Uterus (tissue), 4 donors: ENCODE measurements at places on chromosomes 12 and 14. TPM values are rescaled to one million over a fixed set of nuclear protein-coding genes. Genes with fewer than 3 reads are reported as not detected.

Gene KRT7
- total RNA-seq: 2.1 TPM

Gene MYRFL
- not detected for total RNA-seq

Gene SYT10
- total RNA-seq: not detected

GRCh38 chr12:62328296-62328921 is 68.2 kb downstream of the USP15 start:
- DNase-seq: no peak
- no peak overlapping the region for H3K27ac ChIP-seq
- H3K27me3 ChIP-seq: no peaks in the 10 kb centered on the region
- no peaks in the 10 kb centered on the region for H3K36me3 ChIP-seq
- no peaks in the 10 kb centered on the region for H3K4me1 ChIP-seq
- no peak overlapping the region for H3K4me3 ChIP-seq

- H3K27me3 ChIP-seq: no peaks in the 10 kb centered on the region
- H3K27ac ChIP-seq: no peak overlapping the region
- no peak overlapping the region for H3K4me3 ChIP-seq
- no peak for DNase-seq
- H3K4me1 ChIP-seq: no peaks in the 10 kb centered on the region
Measured at GRCh38 chr12:113724794-113725556, 241.2 kb downstream of the RBM19 start.

GRCh38 chr14:64115401-64115800 is 178.8 kb downstream of the ESR2 start:
- DNase-seq: no peak
- H3K36me3 ChIP-seq: no peaks in the 10 kb centered on the region
- H3K4me1 ChIP-seq: no peaks in the 10 kb centered on the region
- H3K4me3 ChIP-seq: no peak overlapping the region
- H3K27me3 ChIP-seq: no peaks in the 10 kb centered on the region

- H3K4me1 ChIP-seq: no peaks in the 10 kb centered on the region
- no peak overlapping the region for H3K4me3 ChIP-seq
- DNase-seq: no peak
- no peaks in the 10 kb centered on the region for H3K27me3 ChIP-seq
- H3K27ac ChIP-seq: no peak overlapping the region
- H3K36me3 ChIP-seq: no peaks in the 10 kb centered on the region
Measured at GRCh38 chr12:121181181-121181580, 28.7 kb upstream of the P2RX4 start.

- H3K27ac ChIP-seq: no peak overlapping the region
- H3K4me1 ChIP-seq: no peaks in the 10 kb centered on the region
- DNase-seq: no peak
- H3K4me3 ChIP-seq: no peak overlapping the region
Measured at GRCh38 chr12:66269757-66270383, 32.4 kb upstream of the HELB start.

DNA sequence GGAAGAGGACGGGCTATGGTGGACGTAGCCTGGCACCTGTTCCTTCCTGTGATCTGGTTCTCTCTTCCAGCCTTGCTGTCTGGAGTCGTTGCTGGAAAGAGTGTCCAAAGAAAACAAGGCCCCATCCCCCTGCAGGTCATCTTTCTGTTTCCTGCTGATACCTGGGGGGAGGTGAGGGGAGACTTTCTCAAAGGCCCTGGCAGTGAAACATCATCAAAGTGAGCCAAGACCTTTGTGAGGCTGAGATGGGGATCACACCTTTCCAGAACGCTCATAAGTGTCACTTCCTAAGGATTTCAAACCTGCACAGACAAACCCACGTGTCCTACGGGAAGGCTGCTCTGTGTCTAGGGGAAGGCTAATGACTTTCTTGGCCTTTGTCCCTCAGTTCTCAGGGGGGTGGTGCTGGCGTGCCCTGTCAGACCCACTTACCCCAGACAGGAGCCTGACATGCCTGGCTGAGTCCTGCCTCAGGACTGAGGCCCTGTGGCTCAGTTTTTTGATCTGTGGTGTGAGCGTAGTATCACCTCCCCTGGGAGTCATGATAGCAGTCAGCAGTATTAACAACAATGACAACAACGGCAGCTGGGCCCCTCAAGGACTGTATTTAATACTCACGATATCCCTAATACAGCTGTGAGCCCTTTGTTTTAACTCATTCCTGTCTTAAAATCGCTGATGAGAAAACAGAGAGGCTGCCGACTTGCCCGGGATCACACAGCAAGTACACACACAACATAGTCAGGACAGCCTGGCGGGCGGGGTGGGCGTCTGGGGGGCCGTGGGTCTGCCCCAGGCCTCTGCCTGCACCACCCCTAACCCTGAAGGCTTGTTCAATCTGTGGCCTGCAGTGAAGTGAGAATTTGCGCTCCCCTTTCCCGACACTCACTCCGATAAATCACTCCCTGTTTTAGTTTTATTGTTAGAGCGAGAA is 235.2 kb downstream of the SLC41A2 start:
- no peaks in the 10 kb centered on the region for H3K27me3 ChIP-seq
- H3K4me3 ChIP-seq: no peak overlapping the region

DNA sequence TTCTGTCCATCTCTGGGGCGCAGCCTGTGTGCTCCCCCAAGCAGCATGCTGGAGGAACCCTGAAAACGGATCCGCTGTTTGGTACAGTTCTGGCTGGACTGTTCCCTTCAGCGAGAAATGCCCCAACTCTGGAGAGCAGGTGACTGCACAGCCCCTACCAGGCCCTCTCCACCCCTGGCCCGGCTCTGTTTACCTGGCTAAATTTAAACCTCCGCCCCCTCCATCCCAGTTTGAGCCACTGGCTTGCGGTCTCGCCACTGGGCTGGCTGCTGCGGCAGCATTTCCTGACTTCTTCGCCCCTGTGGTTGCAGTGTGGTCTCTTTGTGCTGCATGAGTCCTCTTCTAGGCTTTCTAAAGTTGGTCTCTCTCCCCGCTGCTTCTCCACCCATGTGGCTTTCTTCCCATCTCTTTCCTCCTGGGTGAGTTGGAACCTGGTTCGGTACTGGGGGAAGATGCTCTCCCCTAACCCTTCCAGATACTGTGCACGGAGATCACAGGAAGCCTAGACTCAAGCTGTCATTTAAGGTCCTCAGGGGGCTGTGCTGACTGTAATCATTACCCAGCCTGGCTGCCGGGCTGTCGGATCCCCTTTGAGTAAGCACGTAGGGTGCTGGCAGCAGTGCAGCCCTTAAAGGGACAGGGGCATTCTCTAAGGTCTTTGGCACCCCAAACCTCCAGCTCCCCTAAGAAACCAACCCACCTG is 60.6 kb downstream of the FBXL14 start:
- H3K4me3 ChIP-seq: no peak overlapping the region
- H3K27ac ChIP-seq: no peak overlapping the region
- DNase-seq: no peak
- H3K27me3 ChIP-seq: peaks cover 4% of the 10 kb centered on the region
- H3K36me3 ChIP-seq: no peaks in the 10 kb centered on the region

GRCh38 chr12:15701206-15701605 is 88.0 kb downstream of the EPS8 start:
- H3K27ac ChIP-seq: peak overlapping the region; percentile 95
- H3K4me3 ChIP-seq: no peak overlapping the region
- no peaks in the 10 kb centered on the region for H3K27me3 ChIP-seq
- no peaks in the 10 kb centered on the region for H3K36me3 ChIP-seq
- DNase-seq: no peak

- peak; percentile 18 for DNase-seq
- H3K4me1 ChIP-seq: no peaks in the 10 kb centered on the region
Measured at GRCh38 chr12:114319422-114319821, 86.5 kb downstream of the TBX5 start.

DNA sequence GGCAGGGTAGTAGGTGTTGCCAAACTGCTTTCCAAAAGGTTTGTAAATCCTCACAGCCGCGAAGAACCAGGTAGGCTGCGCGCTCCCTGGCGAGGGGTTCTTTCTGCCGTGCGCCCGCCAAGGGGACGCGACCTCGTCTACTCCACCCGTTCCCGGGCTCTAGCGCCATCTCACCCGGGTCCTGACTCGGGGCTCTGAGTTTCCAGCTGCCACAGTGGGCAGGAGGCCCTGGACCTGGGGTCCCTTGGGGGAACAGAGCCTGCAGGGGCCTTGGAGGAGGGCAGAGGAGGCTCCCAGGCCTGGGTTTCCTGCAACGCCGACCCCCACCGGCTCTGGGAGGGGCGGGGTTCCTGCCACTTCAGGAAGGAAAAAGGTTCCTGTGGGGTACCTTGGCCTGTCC is 706 bp downstream of the ANHX start:
- H3K4me3 ChIP-seq: no peak overlapping the region
- H3K27ac ChIP-seq: no peak overlapping the region
- no peaks in the 10 kb centered on the region for H3K27me3 ChIP-seq
- H3K36me3 ChIP-seq: no peaks in the 10 kb centered on the region
- DNase-seq: no peak

GRCh38 chr14:35822501-35822900 is 3.6 kb upstream of the BRMS1L start:
- no peak for DNase-seq
- H3K4me1 ChIP-seq: no peaks in the 10 kb centered on the region
- H3K4me3 ChIP-seq: no peak overlapping the region
- no peaks in the 10 kb centered on the region for H3K27me3 ChIP-seq

GRCh38 chr12:6257007-6257406 is 53.5 kb upstream of the PLEKHG6 start:
- no peak overlapping the region for H3K27ac ChIP-seq
- H3K4me3 ChIP-seq: no peak overlapping the region
- no peaks in the 10 kb centered on the region for H3K27me3 ChIP-seq
- no peak for DNase-seq
- H3K36me3 ChIP-seq: no peaks in the 10 kb centered on the region

DNA sequence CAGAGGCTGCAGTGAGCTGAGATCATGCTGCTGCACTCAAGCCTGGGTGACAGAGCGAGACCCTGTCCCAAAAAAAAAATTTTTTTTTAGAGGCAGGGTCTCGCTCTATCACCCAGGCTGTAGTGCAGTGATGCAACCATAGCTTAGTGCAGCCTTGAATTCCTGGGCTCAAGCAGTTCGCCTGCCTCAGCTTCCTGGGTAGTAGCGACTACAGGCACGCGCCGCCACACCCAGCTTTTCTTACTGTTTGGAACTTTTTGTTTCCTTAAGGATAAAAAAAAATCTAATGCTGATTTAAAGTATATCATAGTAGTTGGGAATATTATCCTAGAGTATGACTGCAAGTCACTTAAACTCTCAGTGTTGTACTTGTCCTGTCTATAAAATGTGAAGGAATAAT is 7.2 kb downstream of the TMEM19 start:
- no peak overlapping the region for H3K27ac ChIP-seq
- H3K4me3 ChIP-seq: no peak overlapping the region
- no peaks in the 10 kb centered on the region for H3K4me1 ChIP-seq
- no peaks in the 10 kb centered on the region for H3K27me3 ChIP-seq
- DNase-seq: no peak

DNA sequence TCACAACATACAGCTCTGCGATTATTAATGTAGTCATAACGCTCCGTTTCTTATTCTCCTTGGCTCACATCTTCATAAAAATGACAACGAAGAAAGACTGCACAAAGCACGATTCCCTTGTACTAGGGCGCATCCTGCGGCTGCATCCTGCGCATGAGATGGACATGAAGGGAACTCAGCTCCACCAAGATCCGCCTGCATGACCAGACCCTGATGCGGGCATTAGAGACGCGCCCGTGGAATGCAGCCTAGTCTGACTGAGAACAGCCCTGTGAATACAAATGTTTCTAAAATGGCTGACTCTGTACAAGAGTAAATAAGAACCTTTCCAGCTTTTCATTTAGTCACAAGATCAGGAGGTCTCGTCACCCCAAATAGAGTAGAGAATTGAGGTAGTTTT is 422.2 kb downstream of the NOVA1 start:
- no peak overlapping the region for H3K4me3 ChIP-seq
- H3K4me1 ChIP-seq: no peaks in the 10 kb centered on the region
- no peak for DNase-seq
- no peaks in the 10 kb centered on the region for H3K27me3 ChIP-seq

DNA sequence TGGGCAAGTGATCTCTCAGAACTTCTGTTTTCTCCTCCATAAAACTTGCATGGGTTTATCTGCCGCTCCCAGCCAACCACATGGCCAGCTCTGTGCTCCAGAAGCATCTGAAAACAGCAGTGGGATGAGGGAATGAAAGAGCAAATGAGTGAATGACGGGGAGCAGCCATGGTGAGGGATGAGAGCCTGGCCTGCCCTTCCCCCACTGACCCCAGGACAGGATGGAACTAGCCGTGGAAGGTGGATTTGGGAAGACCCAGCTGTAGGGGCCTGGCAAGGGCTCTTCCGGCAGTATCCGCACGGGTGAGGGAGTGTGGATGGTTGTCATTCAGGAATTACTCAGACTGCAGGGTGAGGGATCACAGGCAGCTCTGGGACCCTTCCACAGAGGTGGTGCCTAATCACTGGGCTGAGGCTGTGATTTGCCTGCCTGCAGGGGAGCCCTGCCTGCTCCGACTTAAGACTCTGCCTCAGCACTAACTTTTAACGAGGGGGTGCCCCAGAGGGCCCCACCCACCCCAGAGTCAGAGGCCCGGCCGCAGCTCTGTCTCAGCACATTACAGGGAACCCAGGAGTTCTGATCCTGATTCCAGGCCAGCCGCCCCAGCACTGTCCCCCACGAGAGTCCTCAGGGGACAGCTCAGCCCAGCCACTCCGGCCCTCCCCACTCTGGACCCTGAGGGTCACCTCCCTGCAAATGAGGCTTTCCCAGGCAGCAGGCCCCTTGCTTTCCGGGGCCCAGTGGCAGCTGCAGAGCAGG is 136.8 kb upstream of the C14orf180 start:
- H3K27me3 ChIP-seq: no peaks in the 10 kb centered on the region
- no peak overlapping the region for H3K27ac ChIP-seq
- H3K36me3 ChIP-seq: no peaks in the 10 kb centered on the region
- DNase-seq: no peak

- H3K36me3 ChIP-seq: no peaks in the 10 kb centered on the region
- H3K27me3 ChIP-seq: no peaks in the 10 kb centered on the region
- no peaks in the 10 kb centered on the region for H3K4me1 ChIP-seq
- H3K4me3 ChIP-seq: no peak overlapping the region
Measured at GRCh38 chr12:50913224-50913623, 39.1 kb upstream of the HIGD1C start.

DNA sequence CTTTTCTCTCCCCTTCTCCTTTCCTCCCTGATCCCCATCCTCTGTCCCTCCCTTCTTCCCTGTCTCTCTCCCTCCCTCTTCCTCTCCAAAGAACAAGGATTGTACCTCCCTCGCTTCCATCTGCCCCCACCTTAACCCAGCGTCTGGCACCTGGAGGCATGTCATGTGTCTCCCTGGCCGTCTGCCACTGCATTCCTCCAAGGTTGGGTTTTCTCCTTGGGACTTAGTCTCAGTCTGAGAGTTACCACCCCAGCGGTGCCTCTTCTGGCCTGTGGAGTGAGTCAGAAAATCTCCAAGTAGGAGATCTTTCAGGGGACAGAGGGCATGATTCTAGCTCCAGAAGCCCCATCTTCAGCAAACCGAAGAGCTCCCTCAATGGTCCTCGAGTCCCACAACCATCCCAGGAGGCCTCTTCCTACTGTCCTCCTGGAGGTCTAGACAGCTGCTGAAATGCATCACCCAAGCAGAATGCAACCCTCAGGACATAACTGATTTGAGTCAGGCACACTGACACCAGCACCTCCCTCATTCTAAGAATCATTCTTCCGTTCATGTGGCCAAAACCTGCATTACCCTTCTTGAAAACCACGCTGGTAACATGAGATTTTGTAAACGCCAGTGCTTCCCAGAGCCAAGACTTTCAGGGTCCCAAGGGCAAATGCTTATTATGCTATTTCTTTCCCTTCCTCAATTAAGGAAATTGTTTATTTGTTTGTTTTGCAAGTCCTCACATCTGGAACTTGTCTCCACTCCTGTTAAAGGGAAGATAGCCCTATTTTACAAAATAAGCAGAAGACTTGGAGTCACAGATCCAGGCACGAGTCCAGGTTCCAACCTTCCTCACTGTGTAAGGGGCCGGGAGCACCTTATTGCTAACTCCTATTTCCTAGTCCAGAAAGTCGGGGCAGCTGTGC is 463.2 kb downstream of the BCL11B start:
- H3K4me3 ChIP-seq: no peak overlapping the region
- no peaks in the 10 kb centered on the region for H3K27me3 ChIP-seq
- H3K4me1 ChIP-seq: no peaks in the 10 kb centered on the region
- no peaks in the 10 kb centered on the region for H3K36me3 ChIP-seq
